G401 (cell line): ENCODE measurements at places on chromosomes 13 and 19. TPM values are rescaled to one million over a fixed set of nuclear protein-coding genes. Genes with fewer than 3 reads are reported as not detected.

LRRC4B gene
- 16.5 and 19.2 TPM in 2 replicates for total RNA-seq

CLDN10 gene
- not detected in 2 replicates for total RNA-seq

SBSN gene
- total RNA-seq, result not detected in 2 replicates

ANGPTL4 gene
- total RNA-seq, result 2.2 and 8.4 TPM in 2 replicates

BEST2 gene
- total RNA-seq, result not detected in 2 replicates

SIGLEC8 gene
- not detected in 2 replicates for total RNA-seq

CPB2 gene
- total RNA-seq, result not detected in 2 replicates

CEACAM18 gene
- total RNA-seq, result not detected in 2 replicates

SLC17A7 gene
- total RNA-seq, result 3.1 and 7.0 TPM in 2 replicates

TMEM255B gene
- 1.2 TPM in 1 of 2 replicates, not detected in the other for total RNA-seq

CCDC8 gene
- 74.2 and 93.6 TPM in 2 replicates for total RNA-seq

ARMC6 gene
- total RNA-seq, result 86.0 and 90.0 TPM in 2 replicates

URAD gene
- total RNA-seq, result not detected in 2 replicates

CYP2A7 gene
- not detected in 2 replicates for total RNA-seq

SELENOV gene
- total RNA-seq, result 4.1 and 27.2 TPM in 2 replicates

TJP3 gene
- total RNA-seq, result 12.4 and 15.1 TPM in 2 replicates

ANKRD24 gene
- total RNA-seq, result 3.8 and 4.4 TPM in 2 replicates

TPTE2 gene
- total RNA-seq, result not detected in 2 replicates

RAB3A gene
- total RNA-seq, result 0.14 and 2.0 TPM in 2 replicates

NXNL1 gene
- total RNA-seq, result not detected in 2 replicates

GSX1 gene
- not detected in 2 replicates for total RNA-seq

OR4F17 gene
- total RNA-seq, result not detected in 2 replicates

BRCA2 gene
- total RNA-seq, result 4.2 and 15.5 TPM in 2 replicates

LYL1 gene
- not detected in 2 replicates for total RNA-seq

TMEM238 gene
- 0.55 TPM in 1 of 2 replicates, not detected in the other for total RNA-seq

ZNF253 gene
- 0.12 and 1.0 TPM in 2 replicates for total RNA-seq

UPK1A gene
- total RNA-seq, result 0.62 TPM in 1 of 2 replicates, not detected in the other

IGLON5 gene
- not detected in 2 replicates for total RNA-seq

RDH8 gene
- not detected in 2 replicates for total RNA-seq

ZNF491 gene
- total RNA-seq, result not detected in 2 replicates

ZNF841 gene
- total RNA-seq, result 1.8 and 2.2 TPM in 2 replicates

RPL21 gene
- total RNA-seq, result 1,415 and 1,774 TPM in 2 replicates

EGLN2 gene
- total RNA-seq, result 113 and 117 TPM in 2 replicates

F7 gene
- not detected in 2 replicates for total RNA-seq

FPR1 gene
- not detected in 2 replicates for total RNA-seq

CYP4F3 gene
- total RNA-seq, result not detected in 2 replicates

RASAL3 gene
- not detected in 2 replicates for total RNA-seq

SLC25A41 gene
- total RNA-seq, result 1.3 TPM in 1 of 2 replicates, not detected in the other

ANKLE1 gene
- total RNA-seq, result 0.06 and 1.3 TPM in 2 replicates

ZNF225 gene
- total RNA-seq, result 1.3 and 2.3 TPM in 2 replicates

GYS1 gene
- total RNA-seq, result 41.3 and 43.2 TPM in 2 replicates

OR10H3 gene
- not detected in 2 replicates for total RNA-seq

FRY gene
- under 0.01 and 3.1 TPM in 2 replicates for total RNA-seq

TEX101 gene
- total RNA-seq, result 1.7 TPM in 1 of 2 replicates, not detected in the other

ZNF560 gene
- not detected in 2 replicates for total RNA-seq

ZNF738 gene
- total RNA-seq, result 10.3 and 11.3 TPM in 2 replicates

MIR17HG gene
- 6.6 and 7.8 TPM in 2 replicates for total RNA-seq

ZNF829 gene
- total RNA-seq, result not detected in 2 replicates
